BJ (cell line): ENCODE measurements at places on chromosomes 7 and 10.
A peak's percentile ranks its signal among the peaks of the same experiment; 100 is the strongest.

DNA sequence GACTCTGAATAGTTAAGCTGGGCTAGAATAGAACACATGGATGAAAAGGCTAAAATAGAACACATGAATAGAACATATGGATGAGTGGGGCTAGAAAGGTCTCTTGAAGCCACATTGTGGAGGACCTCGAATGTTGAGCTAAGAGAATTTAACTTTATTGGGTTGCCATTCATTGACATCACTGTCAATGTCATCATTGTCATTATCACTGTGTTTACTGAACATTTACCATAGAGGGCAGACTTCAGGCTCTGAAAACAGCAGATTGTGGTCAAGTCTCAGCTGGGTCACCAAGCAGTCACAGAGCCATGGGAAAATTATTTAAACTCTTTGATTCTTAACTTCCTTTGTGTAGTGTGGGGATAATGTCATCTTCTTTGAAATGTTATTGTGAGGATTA, 80.4 kb downstream of the WDFY4 start:
- DNase-seq: no peak

- no peak for DNase-seq
These were observed 11.8 kb downstream of the SFXN2 start for GRCh38 chr10:102726274-102726673.

DNA sequence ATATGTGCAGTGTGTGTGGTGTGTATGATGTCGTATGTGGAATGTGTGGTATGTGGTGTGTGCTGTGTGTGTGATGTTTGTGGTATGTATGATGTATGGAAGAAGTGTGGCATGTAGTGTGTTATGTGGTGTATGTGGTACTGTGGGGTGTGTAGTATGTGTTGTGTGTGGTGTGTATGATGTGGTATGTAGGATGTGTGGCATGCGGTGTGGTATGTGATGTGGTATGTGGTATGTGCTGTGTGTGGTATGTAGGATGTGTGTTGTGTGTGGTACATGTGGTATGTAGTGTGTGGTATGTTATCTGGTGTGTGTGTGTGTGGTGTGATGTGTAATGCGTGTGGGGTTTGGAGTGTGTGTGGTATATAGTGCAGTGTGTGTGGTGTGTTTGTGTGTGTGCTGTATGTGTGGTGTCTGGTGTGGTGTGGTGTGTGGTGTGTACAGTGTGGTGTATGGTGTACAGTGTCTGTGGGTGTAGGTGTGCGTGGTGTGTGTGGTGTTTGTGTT, 129.6 kb downstream of the ATP6V0E2 start:
- no peak for DNase-seq

DNA sequence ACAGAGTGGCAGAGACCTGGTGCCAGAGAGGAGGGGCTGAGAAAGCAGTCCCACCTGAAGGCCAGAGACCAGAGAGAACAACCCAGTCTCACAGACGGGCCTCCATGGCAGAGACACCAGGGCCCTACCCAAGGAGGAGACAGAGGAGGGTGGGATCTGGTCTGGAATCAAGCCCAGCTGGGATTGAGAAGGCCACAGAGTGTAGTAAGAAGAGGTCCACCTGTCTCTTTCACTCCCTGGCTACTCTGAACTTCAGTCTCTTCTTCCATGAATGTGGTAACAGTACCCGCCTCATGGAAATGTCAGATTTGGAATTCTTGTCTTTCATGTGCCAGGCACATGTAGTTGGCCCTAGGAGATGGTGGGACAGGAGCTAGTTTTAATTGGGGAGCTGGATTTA, 55.6 kb downstream of the CLIP2 start:
- no peak for DNase-seq

DNA sequence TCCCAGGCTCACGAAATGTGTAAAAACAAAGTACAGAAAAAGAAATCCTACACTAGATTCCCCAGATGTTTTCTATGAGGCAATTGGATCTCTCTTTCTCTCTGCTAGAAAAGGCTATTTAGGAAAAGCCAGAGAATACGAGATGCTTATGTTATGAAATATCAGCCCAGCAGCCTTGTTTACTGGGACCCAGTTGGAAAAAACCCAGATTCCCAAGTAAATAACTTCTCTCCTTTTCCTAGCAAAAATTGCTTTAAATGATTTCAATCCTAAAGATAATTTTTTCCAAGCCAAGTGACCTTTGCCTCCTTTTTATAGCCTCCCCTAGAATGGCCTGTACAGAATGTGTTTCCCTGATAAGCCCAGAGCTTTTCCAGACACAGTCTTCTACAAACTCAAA, 199.3 kb downstream of the PLXNA4 start:
- DNase-seq: no peak

DNA sequence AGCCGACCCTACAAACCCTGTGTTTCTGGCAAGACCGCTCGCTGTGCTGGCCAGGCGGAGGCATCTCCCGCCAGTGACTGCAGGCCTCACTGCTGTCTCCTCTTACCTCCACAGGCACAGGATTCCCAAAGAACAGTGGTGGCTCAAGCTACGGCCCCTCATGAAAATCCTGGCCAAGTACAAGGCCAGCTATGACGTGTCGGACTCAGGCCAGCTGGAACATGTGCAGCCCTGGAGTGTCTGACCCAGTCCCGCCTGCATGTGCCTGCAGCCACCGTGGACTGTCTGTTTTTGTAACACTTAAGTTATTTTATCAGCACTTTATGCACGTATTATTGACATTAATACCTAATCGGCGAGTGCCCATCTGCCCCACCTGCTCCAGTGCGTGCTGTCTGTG, 36.2 kb downstream of the PITRM1 start:
- no peak for DNase-seq

GRCh38 chr7:82926477-82926876, 236.2 kb downstream of the PCLO start:
- no peak for DNase-seq

DNA sequence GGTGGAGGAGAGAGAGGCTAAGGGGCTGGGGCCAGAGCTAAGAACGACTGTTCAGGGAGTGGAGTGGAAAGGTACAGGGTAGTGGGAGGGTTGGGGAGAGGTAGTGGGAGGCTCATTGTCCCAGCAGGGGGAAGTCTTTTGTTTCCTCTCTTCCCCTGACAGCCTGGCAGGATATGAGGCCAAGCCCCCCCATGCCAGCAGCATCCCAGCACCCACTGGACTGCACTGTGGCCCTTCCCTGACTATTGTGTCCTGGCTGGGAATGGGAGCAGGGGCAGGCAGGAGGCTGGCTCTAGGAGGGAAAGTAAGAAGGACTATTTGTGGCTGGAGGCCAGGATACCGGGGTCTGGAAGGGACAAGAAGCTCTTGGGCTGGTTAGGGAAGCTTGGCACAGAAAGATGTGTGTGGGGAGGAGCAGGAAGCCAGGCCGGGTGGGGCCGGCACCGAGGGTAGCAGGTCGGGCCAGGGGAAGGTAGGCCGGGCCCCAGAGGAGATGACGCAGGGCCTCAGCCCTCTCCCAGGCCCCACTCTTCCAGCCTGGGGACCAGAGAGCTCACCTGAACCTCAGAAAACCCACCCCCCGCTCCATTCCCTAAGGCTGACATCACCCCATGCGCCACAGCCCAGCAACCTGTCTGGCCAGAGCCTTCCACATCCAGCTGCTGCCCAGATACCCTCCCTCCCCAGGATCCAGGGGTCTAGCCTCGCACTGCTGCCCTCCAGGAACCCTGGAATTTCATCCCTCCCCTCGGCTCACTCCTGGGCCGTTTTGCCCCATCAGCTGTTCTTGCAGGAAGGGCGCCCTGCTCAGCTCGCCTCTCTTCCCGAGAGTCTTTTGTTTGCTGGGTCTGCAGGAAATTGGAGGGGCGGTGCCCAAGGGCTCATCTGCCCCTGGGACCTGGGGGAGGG, 8.8 kb upstream of the EPHB4 start:
- DNase-seq: no peak

GRCh38 chr7:30093420-30093952, 41.3 kb upstream of the MTURN start:
- no peak for DNase-seq

DNA sequence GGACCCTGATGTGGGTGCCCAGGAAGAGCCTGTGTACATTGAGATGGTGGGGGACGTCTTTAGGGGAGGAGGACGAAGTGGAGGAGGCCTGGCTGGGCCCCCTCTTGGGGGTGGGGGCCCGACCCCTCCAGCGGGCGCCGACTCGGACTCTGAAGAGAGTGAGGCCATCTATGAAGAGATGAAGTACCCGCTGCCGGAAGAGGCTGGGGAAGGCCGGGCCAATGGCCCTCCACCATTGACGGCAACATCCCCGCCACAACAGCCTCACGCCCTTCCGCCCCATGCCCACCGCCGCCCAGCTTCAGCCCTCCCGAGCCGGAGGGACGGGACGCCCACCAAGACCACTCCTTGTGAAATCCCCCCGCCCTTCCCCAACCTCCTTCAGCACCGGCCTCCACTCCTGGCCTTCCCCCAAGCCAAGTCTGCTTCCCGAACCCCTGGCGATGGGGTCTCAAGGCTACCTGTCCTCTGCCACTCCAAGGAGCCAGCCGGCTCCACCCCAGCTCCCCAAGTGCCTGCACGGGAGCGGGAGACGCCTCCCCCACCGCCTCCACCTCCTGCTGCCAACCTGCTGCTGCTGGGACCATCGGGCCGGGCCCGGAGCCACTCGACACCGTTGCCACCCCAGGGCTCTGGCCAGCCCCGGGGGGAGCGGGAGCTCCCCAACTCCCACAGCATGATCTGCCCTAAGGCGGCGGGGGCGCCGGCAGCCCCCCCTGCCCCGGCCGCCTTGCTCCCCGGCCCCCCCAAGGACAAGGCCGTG, 4.8 kb downstream of the NYAP1 start:
- DNase-seq: no peak

GRCh38 chr10:101258179-101258885, 29.1 kb upstream of the LBX1 start:
- DNase-seq: no peak

DNA sequence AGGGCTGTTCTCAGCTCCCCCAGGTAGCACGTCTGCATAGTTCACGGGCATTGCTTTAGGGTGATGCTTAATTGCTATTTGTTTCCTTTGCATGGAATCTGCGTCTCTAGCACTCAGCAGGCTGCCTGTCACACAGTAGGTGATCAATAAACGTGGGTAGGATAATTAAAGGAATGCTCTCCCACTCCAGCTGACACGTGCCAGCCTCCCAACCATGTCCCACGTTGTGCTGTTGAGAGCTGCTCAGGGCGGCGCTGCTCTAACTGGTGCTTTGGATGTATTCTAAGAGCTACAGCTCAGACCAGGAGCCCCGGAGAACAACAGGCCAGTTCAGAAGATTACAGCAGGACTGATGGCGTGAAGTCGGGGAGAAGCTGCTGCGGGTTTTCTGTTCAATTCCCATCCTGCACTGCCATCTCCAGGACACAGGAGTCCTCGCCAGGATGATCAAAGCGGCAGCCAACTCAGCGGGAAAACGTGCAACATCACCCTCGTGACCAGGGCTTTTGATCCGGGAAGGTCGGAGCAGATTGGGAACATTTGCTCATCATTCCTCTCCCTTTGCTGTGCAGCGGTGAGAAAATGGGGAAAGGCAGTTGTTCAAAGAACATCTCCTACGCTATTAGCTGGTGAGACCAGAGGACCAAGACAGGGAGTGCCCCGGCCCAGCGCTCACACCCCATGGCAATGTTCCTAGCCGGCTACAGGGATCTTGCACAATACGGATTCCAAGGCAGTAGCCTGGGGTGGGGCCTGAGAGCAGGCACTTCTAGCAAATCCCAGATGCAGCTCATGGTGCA, 50.5 kb upstream of the FOXK1 start:
- DNase-seq: peak; percentile 57

DNA sequence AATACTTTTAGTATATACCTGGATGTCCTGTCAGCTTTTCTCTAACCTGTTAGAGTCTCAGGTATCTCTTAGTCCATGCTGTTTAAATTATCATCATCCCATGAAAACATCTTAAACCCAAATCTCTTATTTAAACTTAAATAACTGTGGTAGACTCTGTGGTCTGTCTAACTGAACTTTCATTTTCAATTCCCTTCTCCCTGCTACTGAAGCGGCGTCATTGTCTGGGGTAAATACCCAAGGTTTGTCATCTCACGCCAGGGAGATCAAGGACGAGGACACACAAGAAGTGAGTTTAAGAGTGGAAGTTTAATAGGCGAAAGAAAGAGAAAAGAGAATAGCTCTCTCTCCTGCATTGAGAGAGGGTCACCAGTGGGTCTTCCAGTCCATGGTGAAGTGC, 804.4 kb upstream of the CELF2 start:
- DNase-seq: no peak

- DNase-seq: peak; percentile 16
These were observed 248.8 kb upstream of the PTN start for GRCh38 chr7:137592232-137592896.

GRCh38 chr7:116548506-116548905, 23.7 kb downstream of the CAV1 start:
- no peak for DNase-seq

DNA sequence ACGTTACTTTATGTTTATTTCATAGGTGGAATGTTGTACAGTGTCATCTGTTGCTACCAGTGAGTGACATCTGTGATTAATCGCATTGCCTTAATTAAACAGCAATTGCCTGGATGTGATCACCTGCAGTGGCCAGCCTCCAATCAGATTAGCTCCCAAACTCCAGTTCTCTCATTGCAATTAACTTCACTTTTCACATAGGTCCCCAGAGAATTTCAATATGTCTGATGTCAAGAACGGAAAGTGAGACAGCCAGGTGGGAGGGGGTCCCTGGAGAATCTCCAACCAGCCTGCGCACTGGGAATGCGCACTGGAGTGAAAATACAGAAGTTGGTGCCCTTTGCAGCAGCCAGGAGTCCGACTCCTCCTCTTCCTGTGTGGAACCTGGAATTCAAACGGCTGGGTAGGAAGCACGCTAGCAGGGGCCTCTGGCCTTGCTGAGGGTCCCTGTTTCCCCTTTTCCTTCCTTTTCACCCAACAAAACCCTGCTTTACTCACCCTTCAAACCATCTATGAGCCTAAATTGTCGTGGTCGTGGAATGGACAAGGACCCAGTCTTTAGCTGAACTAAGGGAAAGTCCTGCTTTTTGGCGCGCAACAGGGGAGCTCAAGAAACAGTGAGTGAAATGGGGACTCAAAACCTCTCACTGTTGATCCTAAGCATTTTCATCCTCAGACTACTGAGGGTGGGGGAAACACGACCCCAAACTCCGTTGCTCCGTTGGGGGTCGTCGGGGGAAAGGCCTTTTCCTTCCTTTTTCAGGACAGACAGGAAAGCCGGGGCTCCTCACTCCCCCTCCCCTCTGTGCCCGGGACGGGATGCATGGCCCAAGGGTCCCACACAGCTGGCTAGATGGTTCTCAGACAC, 1355.5 kb upstream of the LRRTM3 start:
- no peak for DNase-seq
